ENCODE measurements at places on chromosomes 1 and 21.

DNA sequence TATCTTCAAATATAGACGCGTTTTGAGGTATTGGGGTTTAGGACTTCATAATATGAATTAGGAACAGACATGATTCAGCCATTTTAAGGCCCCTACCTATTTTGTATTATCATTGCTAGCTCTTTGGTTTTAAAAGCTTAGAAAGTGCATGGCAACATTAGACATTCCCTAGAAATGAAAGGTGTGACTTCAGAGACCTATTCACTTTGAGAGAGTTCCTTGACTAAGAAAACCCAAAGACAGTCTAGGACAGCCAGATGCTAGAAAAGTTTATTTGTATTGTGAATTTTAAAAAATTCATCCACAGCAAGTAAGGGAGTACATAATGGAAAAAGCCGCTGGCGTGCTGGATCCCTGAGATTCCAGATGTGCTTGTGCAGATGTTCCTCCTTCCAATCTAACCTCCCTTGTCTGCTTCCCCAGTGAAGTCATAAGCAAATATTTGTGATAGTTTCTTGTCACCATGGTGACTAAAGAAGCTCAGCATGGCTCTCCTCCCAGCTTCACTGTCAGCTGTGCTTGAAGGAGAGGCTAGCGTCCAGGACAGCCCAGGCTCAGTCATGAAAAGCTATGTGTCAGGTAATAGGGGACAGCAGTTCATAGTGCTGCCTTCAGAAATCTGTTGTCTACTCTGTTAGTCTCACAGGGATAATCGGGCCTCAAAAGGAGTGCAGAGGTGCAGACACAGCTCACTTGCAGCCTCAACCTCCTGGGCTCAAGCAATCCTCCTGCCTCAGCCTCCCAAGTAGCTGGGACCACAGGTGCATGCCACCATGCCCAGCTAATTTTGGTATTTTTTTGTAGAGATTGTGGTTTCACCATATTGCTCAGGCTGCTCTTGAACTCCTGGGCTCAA, 34.8 kb downstream of the KPNA6 start:
- DNase-seq: no peak

- DNase-seq: no peak
Observed at GRCh38 chr1:226873771-226874578, 3.6 kb downstream of the PSEN2 start.

- DNase-seq: no peak
Observed at GRCh38 chr1:165329104-165329503, 27.4 kb downstream of the LMX1A start.

DNA sequence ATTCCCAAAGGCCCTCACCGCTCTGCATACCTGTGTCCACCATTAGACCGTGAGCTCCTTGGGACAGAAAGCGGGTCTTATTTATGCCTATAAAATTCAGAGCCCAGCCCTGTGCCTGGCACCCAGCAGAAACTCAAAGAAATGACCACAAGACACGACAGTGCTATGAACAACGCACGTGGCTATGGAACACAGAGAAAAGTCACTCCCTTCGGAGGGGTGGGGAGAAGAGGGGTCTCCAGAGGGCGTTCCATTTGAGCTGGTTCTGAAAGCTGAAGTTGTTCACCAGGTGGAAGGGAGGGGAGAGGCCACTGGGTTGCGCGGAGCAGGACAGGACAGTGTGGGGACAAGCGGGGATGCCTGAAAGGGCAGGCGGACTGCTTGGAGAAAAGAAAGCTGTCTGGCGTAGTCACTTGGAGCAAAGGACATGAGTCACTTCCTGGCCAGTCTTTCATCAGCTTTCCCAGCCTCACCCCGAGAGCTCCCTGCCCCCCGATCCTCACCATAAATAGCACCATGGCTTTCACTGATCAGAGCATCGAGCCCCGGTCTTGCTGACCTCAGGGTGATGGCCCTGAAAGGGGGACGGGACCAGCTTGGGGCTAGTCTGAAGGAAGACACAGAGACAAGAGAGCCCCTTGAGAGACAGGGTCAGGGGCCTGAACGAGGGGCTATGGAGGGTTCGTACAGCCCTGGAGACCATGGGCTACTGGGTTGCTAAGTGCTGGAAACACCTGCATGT, 28.5 kb downstream of the ECE1 start:
- no peak for DNase-seq

- no peak for DNase-seq
Observed at GRCh38 chr1:2930913-2931723, 90.1 kb upstream of the ACTRT2 start.

DNA sequence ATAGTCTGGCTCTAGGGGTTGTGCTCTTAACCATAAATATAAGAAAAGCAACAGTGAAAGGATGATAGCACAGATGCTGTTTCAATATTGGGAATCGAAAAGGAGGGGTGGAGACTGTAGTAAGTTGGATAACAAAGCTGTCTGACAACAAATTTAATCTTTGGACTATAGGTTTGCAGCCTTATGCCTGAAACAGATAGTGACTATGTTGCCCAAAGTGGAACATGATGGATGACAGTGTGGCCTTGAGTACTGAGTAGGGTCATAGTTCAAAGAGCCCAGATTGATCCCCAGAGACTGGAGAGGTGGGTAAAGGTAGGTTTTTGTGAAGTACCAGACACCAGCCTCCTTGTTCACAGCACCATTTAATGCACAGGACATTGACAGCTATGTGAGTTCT, 144.0 kb upstream of the PALMD start:
- no peak for DNase-seq

GRCh38 chr1:67339623-67340343, 32.1 kb downstream of the IL12RB2 start:
- no peak for DNase-seq

DNA sequence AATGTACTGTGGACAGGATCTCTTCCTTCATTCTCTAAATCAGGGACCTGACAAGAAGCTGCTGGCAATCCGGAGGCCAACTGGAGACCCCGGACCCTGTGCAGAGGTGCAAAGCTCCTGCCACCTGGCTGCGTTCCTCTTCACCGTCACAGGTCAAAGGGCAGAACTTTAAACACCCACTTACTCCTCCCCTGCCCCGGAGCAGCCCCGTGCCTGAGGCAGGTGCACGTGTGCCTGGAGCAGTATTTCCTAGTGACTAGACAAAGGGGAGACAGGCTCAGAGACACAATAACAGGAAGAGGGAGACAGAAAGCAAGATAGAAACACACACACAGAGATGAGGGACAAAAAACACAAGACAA, 6.6 kb upstream of the PIGC start:
- DNase-seq: no peak

- no peak for DNase-seq
Observed at GRCh38 chr1:158494796-158495195, 22.8 kb downstream of the OR10R2 start.

DNA sequence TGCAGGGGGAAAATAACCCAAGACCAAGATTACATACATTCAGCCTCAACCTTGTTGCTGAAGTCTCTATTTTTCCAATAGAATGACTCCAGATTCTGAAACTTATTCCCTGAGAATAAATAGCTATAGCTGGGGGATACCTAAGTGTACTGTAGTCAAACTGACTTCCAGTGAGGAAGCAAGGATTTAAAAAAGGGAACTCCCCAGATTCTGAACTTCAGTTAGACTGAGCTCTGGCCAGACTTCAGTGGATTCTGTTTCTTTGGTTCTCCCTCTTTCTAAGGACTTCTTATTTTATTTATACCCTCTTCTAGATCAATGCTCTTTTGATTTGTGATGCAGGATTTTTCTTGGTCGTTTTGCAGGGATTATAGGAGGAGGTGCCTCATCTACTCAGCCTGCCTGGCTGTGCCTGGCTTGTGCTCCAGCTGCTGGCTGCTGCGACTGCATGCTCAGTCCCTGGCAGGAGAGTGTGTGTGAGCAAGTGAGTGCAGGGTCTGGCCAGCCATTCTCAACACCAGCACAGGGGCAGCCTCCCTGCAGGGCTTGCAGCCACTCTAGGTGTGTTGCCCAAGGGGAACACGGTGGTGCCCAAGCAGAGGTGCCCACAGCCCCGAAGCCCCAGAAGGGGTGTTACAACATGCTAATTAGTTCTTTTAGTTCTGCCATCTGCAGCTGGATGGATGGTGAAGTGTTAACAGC, 43.0 kb downstream of the SPATA17 start:
- no peak for DNase-seq

DNA sequence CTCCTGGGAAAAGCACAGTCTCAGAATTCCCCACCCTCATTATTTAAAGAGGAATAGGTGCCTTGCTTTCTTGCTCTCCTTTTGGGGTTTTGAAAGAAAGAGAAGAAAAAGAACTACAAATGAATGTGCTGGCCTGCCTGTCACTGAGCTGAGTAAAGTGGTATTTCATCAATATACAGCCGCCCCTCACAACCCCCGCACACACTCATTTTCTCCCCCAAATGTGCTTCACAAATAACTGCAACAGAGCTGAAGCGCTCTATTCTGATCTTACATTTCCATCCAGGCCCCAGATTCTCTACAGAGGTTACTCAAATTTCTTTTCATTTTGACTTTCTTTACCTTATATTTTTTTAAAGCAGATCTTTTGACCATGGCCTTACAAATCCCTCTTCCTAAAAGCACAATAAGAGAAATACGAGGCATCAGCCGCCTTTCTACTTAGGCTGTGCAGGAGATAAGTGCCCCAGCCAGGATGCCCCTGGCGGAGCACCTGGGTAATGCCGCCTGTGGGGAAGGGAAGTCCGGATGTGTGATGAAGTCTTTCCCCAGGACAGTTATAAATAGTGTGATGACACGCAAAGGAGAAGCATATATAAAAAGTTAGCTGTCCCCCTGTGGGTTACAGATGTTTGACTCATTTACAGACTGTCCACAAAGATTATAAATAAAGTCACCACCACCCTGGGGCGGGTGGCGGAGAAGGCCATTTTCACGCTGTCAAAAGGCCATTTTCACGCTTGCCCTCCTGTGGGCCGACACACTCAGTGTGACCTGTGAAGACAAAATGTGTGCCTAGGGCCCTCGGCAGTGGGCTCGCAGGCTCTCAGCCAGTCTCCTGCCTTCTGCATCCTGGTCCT, 6.5 kb downstream of the KCNN3 start:
- peak; percentile 19 for DNase-seq

DNA sequence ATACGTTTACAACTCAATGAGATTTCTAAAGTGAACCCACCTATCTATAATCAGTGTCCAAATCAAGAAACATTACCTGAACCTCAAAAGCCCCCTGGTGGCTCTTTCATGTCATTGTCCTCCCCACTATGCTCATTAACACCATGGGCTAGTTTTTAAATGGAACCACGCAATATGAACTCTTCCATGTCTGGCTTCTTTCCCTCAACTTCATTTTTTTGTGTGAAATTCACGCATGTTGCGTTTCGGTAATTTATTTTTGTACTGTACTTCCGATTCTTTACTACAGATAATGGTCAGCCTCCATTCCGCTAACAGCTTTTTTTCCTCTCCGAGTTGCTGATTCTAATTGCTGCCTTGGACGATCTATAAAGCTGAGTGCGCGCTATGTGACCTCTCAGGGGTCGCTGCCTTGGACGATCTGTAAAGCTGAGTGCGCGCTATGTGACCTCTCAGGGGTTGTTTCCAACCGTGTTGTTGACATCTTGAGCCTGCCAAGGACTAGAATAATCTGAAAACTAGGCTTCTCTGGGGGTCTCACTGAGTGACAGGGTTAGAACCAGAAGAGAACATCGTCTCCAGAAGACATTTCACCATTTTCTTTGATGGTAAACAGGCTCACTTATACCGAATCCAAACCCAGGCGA, 1.1 kb upstream of the CACYBP start:
- peak; percentile 14 for DNase-seq

- no peak for DNase-seq
Observed at GRCh38 chr1:208834381-208835096, 590.4 kb upstream of the PLXNA2 start.

GRCh38 chr21:27480841-27481261, 514.0 kb upstream of the ADAMTS5 start:
- no peak for DNase-seq

GRCh38 chr21:27570306-27570868, 603.5 kb upstream of the ADAMTS5 start:
- DNase-seq: no peak

DNA sequence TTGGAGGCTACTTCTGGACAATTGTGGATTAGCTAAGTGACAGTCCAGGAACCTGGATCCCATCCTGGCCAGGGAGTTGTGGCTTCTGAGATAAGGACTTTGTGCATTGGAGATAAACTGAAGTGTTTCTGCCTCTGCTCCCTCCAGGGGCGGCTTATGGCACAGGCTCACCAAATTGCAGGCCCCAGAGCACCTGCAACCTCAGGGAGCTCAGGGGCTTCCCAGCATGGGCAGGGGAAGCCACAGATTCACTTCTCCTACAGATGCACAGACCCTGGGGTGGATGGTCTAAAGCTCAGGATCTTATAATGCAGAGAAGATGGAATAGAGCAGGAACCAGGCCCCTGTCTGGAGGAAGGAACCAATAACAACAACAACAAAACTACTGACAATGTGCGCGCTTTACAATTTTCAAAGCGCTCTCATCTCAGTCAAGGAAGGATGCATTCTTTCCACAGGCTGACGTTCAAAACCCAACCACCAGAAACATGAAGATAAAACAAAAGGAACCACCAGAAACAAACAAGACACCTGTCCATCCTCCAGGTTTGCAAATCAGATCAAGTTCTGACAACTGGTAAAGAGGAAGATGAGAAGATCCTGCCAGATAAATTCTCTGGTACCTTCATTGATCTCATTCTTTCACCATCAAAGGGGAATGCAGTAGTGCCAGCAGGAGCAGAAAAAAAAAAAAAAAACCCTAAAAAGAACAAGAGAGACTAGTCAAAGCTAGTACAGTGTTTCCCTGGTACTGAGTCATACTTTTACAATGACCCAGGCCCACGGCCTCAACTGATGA, 121.0 kb upstream of the IRF2BP2 start:
- no peak for DNase-seq

DNA sequence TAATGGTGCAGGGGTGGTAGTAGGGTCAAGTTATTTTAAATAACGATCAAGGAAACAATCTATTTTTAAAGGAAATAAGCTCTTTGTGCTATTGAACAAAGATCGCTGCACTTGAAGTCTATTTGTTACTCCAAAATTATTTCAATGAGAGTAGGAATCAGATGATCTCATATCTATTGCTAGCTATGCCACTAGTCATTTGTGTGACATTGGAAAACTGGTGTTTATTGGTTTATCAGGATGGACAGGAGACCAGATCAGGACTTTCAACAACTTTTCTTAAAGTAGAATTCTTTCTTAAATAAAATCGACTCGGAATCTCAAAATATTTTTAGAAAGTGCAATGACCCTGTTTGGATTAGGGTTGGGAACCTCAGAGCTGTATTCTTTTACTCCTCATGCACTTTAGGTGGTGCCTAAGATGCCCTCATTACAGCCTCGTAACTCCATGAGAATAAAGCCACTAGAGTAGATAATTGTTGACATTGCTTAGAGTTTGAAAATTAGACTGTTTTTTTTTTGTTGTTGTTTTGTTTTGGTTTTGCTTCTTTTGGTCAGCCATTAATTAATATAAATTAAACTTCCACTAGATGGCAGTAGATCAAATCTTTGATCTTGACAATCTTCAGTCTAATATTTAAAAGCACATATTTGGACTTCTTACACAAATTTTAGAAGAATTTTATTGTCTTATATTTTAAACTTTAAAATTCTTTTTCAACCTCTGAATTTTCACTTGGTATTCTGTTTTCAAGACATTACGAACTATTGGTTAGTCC, 352.4 kb downstream of the USP25 start:
- no peak for DNase-seq

- no peak for DNase-seq
Observed at GRCh38 chr1:26469558-26469957, 2.7 kb upstream of the HMGN2 start.
